ENCODE measurements at places on chromosomes 6 and 20.

DNA sequence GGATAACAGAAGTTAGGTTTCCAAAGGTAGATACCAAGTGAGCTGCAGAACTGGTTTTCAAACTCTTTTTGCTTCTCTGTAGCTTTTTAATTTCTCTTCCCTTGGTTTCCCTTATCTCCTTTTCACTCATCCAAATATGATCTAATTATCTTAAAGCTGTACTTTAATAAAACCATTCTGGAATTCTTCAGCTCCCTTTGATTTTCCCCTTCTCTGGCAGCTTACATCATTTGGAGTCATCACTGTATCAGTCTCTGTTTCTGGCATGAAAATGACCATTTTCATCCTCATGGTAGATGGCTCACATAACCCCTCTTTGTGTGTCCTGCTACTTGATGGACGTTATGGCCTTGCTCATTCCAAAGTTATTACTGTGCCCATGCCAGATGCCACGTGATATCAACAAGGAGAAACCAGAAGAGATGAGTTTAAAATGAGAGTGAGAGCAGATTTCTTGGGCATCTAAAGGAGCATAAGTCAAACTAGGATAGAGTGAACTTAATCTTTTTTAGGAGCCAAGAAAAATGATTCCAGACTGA, 620.2 kb downstream of the QKI start:
- DNase-seq = no peak

DNA sequence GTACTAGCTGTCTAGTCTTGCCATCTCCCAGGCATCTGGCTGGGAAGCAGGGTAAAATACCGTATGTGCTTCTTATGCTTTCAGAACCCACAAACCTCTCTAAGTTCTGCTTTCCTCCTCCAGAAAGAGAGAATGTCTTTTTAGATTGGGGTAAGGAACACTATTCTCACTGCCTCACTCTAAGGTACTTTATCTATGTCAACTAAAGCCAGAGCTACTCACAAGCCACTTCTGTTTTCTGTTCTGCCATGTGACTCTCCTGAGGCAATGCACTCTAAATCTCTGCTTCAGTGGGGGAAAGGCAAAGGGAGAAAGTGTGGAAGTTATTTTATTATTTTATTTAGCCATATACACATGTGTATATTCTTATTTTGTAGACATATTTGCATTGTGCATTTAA, 15.6 kb downstream of the MEP1A start:
- no peak for DNase-seq

DNA sequence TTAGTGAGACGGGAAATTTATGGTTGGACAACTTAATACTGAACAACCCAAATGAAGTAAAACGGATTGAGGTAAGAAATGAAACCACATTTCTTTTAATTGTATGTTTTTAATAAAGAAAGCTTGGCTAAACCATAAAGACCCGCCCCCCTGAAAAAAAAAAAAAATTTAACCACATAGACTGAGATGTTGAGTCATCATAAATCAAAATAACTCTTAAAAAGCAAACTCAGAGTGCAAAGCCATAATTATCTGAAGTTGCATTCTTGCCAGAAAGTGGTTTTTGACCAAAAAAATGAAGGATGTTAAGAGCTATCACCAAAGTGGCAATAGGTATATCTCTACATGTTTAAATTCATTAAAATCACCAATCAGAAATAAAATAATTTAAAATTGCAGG, 101.8 kb upstream of the COL21A1 start:
- no peak for DNase-seq

- DNase-seq = no peak
Measured at GRCh38 chr6:33947916-33948594, 144.3 kb upstream of the MLN start.

DNA sequence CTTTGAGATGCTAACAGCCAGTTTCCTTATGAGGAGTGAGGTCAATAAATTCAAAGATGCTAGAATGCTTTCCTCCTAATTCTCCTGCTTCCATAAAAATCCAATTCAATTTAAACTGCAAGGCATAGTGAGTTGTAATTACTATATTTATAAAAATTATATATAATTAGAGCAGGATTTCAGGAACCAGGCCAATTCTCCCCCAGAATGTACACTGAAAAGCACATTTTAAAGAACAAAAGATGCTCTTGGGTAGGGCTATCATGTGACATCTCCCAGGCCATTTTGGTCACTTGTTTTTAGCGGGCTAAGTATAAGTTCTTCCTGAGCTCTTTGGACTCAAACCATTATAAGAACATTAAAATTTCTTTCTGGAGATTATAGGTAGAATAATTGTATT, 195.7 kb upstream of the KCNG1 start:
- no peak for DNase-seq

- no peak for DNase-seq
Measured at GRCh38 chr6:135274561-135275293, 93.6 kb downstream of the MYB start.

DNA sequence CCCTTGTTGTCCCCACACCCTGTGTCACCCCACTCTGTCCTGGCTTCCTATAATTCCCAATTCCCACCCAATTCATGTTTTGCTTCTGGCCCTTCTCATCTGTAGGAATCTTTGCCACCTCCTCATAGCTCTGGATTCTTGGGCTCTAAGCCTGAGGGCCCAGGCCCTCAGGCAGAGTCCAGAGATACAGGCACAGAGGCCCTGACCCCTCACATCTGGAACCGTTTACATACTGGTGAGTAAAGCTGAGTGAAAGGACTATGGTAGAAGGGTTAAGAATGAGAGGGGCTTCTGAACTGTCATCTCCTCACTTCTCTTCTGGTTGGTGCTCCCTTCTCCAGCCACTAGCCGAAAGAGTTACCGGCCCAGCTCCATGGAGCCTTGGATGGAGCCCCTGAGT, 13.6 kb downstream of the PRRC2A start:
- no peak for DNase-seq

- no peak for DNase-seq
Measured at GRCh38 chr6:144634371-144634770, 349.2 kb downstream of the UTRN start.

- no peak for DNase-seq
Measured at GRCh38 chr20:46894579-46894958, at the start of gene EYA2. Gene EYA2 (plus strand): TSS chr20:46894843. CDS start chr20:46990011, 95,168 bp downstream.

All from cortex of kidney (tissue), 1 donor.